ENCODE measurements at places on chromosomes 5 and 9. TPM values are rescaled to one million over a fixed set of nuclear protein-coding genes. Genes with fewer than 3 reads are reported as not detected.

The TERT gene
- total RNA-seq: 0.47 TPM

The CCL27 gene
- total RNA-seq: not detected

The PPP3R2 gene
- 0.23 TPM for total RNA-seq

The SPATA31A3 gene
- total RNA-seq: not detected

The TRIM41 gene
- total RNA-seq: 22.5 TPM

The PCDHGA9 gene
- total RNA-seq: 9.8 TPM

The WDR38 gene
- total RNA-seq: not detected

The MATR3 gene
- total RNA-seq: 334 TPM

The WDR31 gene
- 4.4 TPM for total RNA-seq

The ADAMTS6 gene
- 7.6 TPM for total RNA-seq

The PRDM9 gene
- not detected for total RNA-seq

The SERF1A gene
- total RNA-seq: 9.1 TPM
